ENCODE measurements at places on chromosomes 16 and 17.
A peak's percentile ranks its signal among the peaks of the same experiment; 100 is the strongest.

- peak; percentile 82 for DNase-seq
Observed at GRCh38 chr17:74923538-74924249, 379 bp upstream of the OTOP2 start.

DNA sequence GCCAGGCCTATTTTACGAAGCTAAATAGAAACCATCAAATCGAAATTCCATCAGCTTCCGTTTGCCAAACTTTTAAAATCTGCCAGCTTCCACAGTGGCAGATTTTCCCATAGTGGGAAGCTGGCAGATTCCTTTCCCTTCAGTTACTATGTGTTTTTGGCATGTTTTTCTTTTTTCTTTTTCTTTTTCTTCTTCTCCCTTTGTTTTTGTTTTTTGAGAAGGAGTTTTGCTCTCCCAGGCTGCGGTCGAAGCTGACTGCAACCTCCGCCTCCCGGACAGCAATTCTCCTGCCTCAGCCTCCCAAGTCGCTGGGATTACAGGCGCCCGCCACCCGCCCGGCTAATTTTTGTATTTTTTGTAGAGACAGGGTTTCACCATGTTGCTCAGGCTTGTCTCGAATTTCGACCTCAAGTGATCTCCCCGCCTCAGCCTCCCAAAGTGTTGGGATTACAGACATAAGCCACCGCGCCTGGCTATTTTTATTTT is 684 bp upstream of the CWC25 start:
- DNase-seq, result no peak

- DNase-seq, result no peak
Observed at GRCh38 chr16:83768986-83769385, 38.8 kb upstream of the HSBP1 start.

DNA sequence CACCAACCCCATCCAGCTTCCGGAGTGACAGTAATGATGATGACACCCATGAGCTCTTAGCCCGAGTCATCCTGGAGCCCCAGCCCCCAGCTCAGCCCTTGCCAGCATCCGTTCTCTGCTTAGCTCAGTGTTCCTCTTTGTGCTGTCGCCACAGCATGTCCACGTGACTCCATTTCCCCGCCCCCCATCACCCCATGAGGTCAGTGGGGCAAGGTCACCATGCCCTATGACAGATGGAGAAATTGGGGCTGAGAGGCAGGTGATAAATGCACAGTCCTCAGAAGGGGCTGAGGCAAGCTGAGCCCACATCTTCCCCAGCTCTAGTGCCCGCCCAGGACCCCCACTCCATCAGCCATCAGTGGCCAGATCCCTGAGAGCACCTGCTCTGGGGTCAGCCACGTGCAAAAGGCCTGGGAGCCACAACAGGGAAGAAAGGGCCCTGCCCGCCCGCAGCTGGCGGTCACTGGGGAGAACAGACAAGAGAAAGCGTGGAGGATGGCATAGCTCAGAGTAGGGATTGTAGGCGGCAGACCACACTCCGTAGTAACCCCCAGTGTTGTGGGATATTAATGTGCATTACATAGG is 17.1 kb downstream of the ITGB4 start:
- peak; percentile 14 for DNase-seq

DNA sequence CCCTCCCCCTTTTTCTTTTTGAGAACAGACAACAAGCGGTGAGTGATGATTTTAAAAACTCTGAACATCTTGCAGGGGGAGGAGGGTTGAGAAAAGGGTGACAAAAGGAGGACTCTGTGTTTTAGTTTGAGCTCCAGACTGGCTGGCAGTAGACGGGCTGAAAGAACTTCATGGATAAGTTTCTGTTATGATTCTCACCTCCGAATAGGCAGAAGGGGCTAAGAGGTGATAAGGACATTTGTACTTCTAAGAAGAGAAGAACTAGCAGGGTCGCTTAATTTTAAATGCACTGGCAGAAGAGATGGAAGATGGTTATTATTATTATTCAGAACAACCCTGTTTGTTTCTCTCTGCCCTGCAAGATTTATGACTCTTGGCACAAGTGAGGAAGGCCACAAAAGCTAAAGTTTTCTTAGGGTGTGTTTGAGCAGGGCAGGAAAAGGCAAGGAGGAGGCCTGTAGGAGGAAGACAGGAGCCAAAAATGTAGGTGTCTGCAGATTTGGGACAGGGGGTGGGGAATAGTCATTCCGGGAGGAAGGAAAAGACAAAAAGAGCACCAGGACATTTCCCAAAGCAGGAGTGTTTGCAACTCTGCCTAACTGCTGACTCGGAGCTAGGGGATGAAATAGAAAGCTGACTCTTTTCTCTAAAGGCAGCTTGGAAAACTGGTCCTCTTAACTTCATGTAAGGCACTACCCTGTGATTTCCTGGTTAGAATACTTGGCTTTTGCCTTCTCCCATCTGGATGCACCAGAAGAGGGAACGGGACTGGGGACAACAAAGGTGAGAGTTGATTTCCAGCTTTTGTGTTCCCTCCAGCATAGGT is 11.9 kb upstream of the HOXB2 start:
- DNase-seq, result peak; percentile 10

DNA sequence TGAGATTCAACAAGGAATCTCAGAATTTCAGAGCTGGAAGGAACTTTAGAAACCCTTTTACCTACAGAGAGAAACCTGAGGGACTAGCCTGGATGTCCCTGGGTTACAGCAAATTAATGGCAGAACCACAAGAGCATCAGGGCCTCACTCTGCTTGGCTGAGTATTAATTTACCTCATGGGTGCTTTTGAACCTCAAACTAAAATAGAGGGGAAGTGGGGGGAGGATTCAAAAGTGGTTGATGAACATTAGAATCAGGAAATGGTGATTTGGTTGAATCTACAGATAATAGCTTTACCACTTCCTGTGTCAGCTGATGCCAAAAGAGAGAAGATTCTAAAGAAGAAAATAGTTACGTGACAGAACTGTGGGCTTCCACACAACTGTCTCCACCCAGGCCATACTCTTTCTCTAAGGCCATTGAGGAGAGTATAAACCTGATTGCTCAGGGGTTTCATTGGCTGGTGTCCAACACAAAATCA is 11.3 kb upstream of the SKAP1 start:
- DNase-seq, result no peak

DNA sequence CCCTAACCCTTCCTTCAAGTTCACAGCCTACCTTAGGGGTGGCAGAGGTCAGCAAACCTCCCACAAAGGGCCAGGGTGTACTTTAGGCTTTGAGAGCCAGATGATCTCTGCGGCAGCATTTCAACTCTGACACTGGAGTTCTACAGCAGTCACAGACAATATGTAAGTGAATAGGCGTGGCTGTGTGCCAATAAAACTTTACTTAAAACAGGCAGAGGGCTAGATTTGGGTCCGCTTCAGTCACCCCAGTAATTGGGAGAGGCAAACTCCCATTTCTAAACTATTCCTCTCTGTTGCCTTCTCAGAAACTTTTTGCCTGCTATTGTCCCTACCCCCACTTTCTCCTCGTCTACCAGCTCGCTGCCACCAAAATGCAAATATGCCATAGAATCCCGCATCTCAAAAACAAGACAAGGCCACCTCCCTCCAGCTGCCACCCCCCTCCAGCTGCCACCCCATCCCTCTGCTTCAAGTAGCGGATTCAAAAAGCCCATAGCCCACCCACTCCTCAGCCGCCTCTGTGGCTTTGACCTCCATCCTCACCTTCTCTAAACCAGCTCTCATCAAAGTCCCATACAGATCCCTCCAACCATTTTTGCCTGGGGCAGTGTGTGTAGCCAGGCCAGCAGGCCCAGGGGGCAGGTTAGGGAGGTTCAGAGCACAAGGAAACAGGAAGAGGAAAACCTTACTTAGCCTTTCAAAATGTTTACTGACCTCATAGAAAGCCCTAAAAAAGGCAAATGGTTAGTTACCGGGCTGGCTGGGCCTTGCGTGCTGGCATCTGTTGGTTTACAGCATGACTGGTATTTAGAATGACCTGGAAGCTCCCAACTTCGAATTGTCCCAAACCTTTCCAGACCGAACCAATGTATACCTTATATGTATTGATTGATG is 19.9 kb upstream of the DNAH17 start:
- no peak for DNase-seq

DNA sequence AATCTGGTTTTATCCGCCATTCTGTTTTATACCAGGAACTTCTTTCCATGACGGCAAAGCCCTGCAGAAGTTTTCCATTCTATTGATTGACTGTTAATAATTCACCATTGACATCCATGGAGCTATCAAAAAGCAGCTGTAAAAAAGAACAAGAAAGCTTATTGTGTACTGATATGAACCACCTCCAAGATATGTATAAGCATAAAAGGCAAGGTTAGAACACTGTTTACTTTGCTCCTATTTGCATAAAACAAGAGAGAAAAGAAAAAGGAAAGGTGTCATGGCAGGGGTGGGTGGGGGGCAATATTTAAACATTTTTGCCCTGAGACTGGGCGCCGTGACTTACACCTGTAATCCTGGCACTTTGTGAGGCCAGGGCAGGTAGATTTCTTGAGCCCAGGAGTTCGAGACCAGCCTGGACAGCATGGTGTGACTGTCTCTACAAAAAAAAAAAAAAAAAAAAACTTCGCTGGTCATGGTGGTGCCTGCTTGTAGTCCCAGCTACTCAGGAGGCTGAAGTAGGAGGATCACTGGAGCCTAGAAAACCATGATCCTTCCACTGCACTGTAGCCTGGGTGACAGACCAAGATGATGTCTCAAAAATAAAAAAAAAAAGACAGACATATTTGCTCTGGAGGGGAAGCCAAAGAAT is 52.5 kb downstream of the TMEM114 start:
- no peak for DNase-seq

DNA sequence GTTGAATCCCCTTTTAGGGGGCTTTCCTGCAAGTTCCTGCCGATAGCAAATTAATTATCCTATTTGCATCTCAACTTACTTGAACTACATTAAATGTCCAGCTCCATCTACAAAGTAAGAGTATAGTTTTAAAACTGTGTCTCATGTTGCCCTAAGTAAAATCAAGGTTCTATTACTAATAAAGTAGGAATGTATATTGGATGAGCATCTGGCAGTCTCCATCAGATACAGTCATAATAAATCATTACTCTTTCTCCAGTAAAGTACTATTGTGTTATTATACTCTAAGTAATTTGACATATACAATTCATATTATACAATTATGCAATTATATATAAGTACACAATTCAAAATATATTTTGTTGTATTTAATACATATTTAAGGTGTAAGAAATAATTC is 249.3 kb downstream of the CEP112 start:
- no peak for DNase-seq

DNA sequence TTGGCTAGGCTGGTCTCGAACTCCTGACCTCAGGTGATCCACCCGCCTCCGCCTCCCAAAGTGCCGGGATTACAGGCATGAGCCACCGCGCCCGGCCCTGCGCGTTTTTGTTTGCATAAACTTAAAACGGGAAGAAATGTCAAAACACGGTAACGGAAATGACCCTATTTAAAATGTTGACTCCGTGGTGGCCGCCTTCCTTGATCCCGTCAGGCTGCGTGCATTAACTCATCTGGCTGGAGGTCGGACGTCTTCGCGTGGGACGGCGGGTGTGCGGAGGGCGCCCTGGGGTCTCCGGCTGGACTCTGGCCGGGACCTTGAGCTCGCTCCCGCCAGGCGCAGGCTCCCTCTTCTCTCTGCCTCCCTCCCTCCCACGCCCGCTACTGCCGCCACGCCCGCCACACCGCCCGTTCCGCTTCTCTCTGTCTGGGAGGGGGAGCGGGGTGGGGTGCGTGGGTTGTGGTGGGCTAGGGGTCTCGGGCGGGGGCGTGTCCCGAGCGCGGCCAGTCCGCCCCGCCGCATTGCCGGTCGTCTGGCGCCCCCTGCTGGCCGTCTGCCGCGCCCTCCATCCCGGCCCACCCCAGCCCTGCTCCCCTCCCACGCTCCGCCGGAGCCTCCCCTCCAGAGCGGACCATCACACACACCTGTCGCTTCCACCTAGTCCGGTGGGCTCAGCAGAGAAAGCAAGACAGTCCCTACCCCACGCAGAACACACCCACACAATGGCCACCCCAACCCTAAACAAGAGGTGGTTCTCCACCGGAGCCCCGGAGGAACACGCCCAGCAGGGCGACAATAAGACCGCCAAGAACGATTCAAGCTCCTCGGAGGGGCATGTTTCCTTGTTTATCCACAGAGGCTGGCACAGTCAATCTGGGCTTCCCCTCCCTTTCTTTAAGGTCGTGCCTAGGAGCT is 1.2 kb upstream of the CCDC42 start:
- peak; percentile 88 for DNase-seq

- DNase-seq, result no peak
Observed at GRCh38 chr17:64775701-64776570, 113.8 kb upstream of the SMURF2 start.

DNA sequence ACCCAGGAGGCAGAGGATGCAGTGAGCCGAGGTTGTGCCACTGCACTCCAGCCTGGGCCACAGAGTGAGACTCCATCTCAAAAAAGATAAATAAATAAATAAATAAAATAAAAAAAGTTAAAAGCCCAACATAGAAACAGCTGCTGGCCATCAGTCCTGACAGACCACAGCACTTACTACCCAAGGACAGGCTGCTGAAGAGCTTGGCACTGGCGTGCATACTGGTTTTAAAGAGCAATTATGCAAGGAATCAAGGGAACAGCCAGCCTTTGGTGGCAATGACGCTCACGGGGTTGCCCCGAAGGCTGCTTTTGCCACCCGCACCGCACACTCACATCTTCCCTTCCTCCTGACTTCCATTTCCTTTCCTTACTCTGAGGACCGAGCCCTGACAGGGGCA is 4.2 kb downstream of the PLD6 start:
- no peak for DNase-seq

GRCh38 chr16:6576606-6577005 is 756.0 kb upstream of the RBFOX1 start:
- DNase-seq, result no peak

- DNase-seq, result no peak
Observed at GRCh38 chr17:48290378-48290777, 139.6 kb downstream of the SKAP1 start.

DNA sequence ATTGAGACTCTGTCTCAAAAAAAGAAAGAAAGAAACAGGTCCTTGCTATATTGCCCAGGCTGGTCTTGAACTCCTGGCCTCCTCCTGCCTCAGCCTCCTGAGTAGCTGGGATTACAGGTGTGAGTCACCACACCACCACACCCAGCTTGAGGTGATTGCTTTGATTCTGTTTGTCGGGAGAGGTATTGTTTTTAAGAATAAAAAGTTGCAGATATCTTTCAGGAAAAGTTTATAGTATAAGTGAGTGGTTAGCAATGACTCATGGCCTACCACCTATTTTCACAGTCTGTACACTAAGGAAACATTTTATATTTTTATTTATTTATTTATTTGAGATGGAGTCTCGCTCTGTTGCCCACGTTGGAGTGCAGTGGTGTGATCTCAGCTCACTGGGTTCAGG is 45.0 kb downstream of the RHOT1 start:
- no peak for DNase-seq

- DNase-seq, result no peak
Observed at GRCh38 chr16:60414613-60415012, 1621.6 kb downstream of the CDH8 start.

DNA sequence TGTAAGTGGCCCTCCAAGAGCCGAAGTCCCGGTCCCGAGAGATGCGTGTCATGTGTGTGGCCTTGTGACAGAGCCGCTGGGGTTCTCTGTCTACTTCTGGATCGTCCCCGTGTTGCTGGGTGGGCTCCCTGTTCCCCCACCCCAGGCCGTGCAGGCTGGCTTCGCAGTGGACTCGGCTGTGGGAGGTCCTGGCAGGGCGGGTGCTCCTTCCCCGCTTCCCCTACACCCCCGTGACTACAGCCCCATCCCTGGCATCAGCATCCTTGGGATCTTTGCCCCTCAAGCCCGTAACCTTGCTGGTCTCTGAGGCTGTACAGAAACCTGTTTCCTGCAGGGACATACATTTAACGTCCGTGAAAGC is 136.3 kb downstream of the BANP start:
- no peak for DNase-seq

Data from eye (tissue), 1 donor.